ENCODE measurements at places on chromosomes 7 and 10.

- DNase-seq, result no peak
These were observed 183.4 kb downstream of the ADARB2 start for GRCh38 chr10:1553951-1554350.

DNA sequence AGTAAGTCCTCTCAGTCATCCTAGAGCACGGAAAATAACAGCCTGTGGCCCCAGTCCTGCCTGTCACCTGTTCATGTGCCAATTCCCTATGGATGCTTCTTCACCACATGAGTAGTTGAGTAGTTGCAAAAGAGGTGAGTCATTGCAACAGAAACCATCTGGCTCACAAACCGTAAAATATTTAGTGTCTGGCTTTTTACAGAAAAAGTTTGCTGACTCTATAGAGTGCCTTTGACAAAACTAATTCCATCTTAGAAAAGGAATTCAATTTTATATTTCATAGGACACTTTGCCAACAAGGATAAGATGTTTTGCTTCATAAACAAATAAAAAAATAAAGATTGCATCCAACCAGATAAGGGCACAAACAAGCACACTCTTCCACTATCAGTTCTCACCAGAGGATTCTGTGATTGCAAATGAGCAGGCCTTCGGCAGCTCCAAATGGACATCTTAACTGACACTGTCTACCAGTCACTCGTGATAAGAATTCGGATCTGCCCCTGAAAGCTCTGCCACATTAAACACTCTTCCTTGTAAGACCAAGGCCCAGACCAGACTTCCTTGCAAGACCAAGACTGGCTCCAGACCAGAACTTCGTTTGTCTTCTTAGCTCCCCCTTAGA lies 242.7 kb upstream of the SEMA3C start:
- DNase-seq, result peak; percentile 100

GRCh38 chr7:5237286-5237685 lies 45.5 kb upstream of the SLC29A4 start:
- DNase-seq, result peak; percentile 16

- DNase-seq, result no peak
These were observed 109.5 kb downstream of the UNCX start for GRCh38 chr7:1342090-1342640.

- peak; percentile 2 for DNase-seq
These were observed 304.4 kb upstream of the C7orf33 start for GRCh38 chr7:148286150-148286549.

GRCh38 chr7:9013940-9014339 lies 580.5 kb downstream of the NXPH1 start:
- no peak for DNase-seq

GRCh38 chr7:129497156-129497555 lies 5.2 kb upstream of the SMKR1 start:
- DNase-seq, result no peak

GRCh38 chr7:19404912-19405329 lies 259.7 kb upstream of the FERD3L start:
- DNase-seq, result peak; percentile 100

DNA sequence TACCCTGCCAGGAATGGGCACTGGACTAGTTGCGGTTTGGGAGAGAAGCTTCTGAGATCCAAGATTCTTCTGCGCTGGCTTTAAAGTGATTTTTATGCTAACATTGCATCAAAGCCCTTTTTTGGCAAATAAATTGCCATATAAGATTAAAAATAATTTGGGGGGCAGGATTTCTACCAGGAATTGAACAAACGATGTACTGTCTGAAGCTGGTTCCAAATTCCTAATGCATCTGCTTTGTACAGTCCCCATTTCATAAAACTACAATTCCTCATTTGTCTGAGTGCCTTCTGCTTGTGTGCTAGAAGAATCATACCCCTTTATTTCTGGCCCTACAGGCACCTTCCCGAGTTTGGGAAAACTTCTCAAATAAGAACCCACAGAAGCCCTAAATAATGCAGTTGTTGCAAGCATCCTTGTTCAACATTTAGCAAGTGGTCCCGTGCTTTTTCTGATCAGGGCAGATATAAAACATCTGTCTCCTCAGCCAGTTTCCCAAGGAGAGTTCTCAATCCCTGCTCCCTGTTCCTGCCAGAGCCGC lies 349.7 kb downstream of the PTEN start:
- DNase-seq, result no peak

DNA sequence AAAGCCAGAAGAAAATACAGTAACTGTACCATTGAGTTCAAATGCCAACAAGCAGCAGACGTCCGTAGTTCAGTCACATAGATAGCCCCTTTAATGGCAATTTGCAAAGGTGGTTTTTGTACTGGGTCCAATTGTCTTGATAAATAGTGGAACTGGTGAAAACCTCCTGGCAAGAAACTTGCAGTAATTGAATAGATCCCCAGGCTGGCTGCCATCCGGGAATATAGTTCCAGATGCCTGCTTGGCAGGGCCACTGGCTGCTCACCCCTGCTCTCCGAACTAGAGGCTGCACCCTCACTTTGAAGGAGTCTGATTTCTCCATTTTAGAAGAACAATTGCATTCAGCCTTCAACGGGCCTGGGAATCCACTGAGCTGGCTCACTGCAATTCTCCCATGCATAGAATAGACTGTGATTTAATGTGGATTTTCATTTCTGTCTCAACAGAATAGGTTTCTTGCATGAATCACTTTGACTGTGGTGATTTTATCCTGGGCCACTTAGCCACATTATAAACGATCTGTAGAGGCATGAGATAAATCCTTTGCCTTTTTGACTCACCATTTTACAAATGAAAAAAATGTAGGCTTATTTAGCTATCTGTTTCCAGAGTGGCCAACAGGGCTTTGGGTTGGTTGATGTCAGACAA lies 35.9 kb upstream of the ELMO1 start:
- no peak for DNase-seq

DNA sequence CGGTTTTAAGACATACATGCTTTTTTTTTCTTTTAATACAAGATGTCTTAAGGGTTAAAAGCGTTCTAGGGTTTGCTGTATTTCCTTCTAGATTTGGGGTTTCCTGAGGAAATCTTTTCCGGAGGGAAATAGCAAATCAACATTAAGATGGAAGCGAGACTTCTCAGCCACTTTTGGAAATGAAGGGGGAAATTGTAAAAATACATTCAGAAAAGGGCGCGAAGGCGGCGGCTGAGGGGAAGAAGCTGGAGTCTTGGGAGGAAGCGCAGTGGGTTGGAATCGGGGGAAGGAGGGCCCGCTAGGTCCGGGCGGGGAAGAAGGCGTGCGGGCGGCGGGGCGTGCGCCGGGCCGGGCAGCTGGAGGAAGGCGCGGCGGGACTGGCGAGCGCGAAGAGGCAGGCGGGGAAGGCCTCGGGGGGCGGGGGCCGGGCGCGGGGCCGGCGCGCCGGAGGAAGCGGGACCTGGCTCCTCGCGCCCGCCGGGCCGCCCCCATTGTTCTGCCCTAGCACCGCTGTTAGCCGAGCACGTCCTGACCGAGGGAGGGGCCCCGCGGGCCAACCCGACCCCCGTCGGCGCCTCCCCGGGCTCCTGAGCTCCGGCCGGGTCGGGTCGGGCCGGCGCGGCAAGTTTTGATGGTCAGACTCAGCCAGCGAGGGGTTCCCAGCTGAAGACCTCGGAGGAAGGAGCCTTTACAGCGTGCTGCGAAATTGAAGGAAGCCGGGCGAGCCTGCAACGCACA lies 1.5 kb upstream of the SKIDA1 start:
- peak; percentile 66 for DNase-seq

GRCh38 chr7:50197549-50197948 lies 104.5 kb upstream of the ZPBP start:
- DNase-seq, result no peak

DNA sequence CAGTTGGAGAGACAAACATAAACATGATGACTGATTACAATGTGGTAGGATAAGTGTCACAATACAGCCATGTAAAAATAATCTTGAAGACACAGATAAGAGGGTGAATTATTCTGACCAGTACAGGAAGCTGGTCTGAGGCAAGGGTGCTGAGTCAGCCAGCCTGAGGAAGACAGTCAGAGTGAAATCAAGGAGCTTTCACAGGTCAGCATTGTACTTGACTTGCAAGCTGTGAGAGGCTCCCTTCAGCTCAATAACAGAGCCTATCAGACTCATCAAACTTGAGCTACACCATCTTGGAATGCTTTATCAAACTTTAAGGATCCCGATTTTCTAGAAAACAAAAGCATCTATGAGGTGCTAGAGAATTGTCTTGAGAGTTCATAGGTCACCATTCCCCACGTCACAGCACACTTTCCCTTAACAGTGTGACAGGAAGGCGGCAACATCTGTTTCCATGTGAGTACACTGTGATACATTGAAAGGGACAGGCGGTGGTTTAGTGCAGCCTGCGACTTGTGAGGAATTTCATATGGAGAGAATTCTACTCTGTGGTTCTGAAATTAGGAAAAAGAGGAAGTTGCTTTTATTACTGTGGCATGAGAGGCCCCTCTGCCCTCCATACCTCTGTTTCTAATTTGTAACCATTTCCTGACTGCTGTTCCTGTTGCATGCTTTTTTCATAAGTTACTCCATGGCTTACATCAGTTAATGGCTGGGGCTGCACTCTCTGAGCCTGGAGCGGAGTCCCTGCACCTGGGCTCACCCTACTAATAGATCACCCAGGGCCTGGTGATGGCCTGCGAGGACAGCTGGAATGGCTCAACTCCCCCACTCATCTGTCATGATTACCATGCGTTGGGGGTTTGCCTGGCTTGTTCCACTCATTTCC lies 417.1 kb downstream of the SUGCT start:
- DNase-seq, result peak; percentile 78

- no peak for DNase-seq
These were observed 71.8 kb downstream of the HHEX start for GRCh38 chr10:92761571-92761970.

DNA sequence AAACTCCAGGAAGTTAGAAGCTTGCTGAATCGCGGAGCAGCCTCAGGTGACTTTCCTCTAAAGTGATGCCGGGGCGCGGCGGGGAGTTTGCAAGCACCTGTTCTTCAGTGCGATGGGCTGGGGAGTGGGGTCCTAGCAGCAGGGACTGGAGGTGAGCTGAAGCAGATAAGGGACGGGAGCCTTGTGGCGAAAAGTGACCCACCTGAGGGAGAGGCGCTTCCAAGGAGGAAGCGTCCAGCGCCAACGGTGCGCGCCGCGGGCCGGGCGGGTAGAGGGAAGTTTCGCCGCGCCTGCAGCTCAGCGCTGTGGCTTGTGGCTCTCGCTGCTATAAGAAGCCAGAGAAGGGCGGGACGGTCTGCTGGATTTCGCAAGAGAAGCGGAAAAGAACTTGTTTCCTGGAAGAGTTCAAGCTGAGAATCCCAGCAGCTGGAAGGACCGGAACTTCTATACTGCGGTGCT lies at the start of gene STEAP4:
STEAP4 (minus strand) TSS at position 305 of the 459 bp plus-strand sequence. CDS start 22,625 bp downstream, outside the sequence.
- peak; percentile 65 for DNase-seq

GRCh38 chr7:22771872-22772228 lies 44.9 kb downstream of the IL6 start:
- DNase-seq, result no peak

DNA sequence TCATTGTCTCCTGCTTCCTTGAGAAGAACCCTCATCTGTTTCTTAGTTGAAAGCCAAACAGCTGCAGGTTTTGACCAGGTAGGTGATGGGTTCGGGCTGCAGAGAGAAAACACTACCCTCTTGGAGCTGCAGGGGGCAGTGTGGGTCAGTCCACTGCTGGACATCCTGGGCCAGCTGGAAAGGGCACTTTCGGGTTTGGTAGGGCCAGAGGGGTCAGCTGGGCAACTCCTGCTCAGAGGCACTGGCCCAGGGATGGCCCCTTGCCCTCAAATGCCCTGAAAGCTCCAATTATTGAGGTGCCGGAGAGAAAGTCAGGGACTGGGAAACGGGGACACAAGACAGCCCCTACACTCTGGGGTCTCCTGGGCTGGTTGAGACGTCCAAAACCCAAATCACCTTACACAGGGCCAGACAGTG lies 90.7 kb downstream of the MKI67 start:
- peak; percentile 43 for DNase-seq
